ENCODE measurements at places on chromosomes 3 and 15.

GRCh38 chr3:69926385-69926784 lies 73.1 kb upstream of the SAMMSON start:
- no peak for DNase-seq

DNA sequence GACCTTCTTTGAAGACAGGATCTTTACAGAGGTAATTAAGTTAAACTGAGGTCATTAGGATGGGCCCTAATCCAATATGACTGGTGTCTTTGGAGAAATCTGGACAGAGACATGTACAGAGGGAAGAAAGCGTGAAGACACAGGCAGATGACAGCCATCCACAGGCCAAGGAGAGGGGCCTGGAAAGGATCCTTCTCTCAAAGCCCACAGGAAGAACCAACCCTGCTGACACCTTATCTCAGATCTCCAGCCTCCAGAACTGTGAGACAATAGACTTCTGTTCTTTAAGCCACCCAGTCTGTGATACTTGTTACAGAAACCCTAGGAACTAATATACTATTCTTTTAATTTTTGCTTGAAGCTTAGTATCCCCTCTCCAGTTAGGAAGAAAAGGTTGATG lies 74.2 kb downstream of the WDR76 start:
- DNase-seq: no peak

GRCh38 chr3:177601152-177601551 lies 403.9 kb upstream of the TBL1XR1 start:
- DNase-seq: no peak

GRCh38 chr15:27932600-27932999 lies 166.5 kb downstream of the OCA2 start:
- no peak for DNase-seq

DNA sequence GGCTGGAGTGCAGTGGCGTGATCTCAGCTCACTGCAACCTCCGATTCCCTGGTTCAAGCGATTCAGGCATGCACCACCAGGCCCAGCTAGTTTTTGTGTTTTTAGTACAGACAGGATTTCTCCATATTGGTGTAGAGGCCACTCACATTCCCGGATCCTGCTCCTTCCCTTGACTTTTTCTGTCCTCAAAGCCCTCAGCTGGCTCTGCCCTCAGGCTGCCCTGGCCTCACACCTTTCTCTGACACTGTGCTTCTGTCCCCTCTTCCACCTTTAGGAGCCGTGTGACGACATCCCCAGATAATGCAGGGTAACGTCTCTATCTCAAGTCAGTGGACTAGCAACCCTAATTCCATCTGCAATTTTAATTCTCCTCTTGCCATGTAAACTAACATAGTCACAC lies 8.6 kb upstream of the CYFIP1 start:
- no peak for DNase-seq

GRCh38 chr3:121796970-121797369 lies 37.9 kb downstream of the IQCB1 start:
- DNase-seq: no peak

DNA sequence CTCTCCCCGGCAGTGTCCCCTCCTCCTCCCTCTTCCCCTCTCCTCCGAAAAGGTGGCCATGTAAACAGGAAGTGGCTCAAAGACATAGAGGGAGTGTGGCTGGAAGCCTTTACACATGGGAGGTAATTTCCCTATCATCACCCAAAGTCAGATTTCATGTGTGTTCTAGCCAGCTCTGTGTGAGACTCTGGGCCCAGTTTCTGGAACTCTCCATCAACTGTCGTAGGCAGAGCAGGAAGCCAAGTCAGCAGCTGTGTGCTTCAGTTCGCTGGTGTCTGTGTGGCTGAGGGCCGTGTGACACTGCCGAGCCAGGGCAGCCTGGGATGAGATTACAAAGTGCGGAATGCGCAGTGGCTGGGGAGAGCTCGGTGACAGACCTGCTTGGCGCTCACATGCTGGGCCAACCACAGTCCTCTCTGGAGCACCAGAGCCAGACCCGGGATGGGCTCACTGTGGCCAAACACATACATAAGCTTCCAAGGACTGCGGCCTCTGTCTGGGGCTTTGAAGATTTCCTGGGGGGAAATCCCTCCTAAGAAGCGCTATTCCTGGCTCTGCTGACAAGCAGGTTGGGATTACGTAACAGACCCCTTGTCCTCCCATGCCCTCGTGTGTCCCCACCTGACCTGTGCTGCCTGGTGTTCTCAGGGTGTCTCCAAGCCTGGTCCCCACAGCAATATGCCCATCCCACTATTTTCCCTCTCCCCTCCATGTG lies 50.7 kb downstream of the UMPS start:
- peak; percentile 63 for DNase-seq

GRCh38 chr3:149783576-149783975 lies 8.8 kb downstream of the ANKUB1 start:
- peak; percentile 72 for DNase-seq

Measured in amniotic epithelial cell (primary cell).